ENCODE measurements at places on chromosomes 16 and 17. TPM values are rescaled to one million over a fixed set of nuclear protein-coding genes. Genes with fewer than 3 reads are reported as not detected.

GRCh38 chr17:17354560-17355349 lies 51.6 kb downstream of the NT5M start:
- peak; percentile 70 for DNase-seq

GRCh38 chr16:20393801-20394577 lies 10.5 kb downstream of the PDILT start:
- no peak for DNase-seq

- no peak for DNase-seq
Measured at GRCh38 chr17:51855806-51856205, 302.7 kb downstream of the CA10 start.

GRCh38 chr17:48915459-48916282 lies 7.5 kb downstream of the UBE2Z start:
- peak; percentile 85 for DNase-seq

DNA sequence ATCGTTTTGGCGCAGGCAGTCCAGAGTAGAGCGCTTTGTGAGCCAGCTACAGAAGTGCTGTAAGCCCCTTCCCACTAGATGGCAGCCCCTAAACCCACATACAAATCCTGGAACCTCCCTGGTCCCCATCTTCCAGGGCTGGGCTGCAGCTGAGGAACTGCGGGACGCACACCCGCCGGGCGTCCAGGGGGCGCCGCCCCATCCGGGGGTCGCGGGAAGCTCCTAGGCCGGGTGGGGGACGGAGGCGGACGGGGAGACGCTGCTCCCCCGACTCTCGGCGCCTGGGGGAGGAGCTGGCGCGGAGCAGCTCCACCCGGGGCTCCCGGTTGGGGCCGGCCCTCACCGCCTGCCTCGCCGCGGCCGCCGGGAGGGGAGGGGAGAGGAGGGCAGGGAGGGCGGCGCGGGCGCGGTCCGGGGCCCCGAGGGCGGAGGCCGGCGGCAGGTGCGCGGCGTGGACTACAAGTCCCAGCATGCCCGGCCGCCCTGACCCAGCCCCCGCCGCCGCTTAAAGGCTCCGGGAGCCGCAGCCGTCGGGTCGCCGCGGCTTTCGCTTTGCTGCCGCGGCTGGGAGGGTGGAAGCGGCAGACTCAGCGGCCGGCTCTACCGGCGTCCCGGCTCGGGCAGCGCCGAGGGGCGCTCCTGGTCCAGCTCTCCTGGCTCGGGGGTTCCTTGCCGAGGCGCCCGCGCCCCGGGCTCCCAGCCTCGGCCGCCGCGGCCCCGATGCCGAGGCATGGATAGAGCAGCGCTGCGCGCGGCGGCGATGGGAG lies at the start of gene KSR1:
Gene KSR1 (plus strand): TSS at position 535 of the 767 bp plus-strand sequence. CDS start 196 bp downstream, at position 731.
- DNase-seq: peak; percentile 71

RGS11 gene
- total RNA-seq: not detected

GRCh38 chr16:15961571-15962090 lies 12.2 kb downstream of the ABCC1 start:
- no peak for DNase-seq

DNA sequence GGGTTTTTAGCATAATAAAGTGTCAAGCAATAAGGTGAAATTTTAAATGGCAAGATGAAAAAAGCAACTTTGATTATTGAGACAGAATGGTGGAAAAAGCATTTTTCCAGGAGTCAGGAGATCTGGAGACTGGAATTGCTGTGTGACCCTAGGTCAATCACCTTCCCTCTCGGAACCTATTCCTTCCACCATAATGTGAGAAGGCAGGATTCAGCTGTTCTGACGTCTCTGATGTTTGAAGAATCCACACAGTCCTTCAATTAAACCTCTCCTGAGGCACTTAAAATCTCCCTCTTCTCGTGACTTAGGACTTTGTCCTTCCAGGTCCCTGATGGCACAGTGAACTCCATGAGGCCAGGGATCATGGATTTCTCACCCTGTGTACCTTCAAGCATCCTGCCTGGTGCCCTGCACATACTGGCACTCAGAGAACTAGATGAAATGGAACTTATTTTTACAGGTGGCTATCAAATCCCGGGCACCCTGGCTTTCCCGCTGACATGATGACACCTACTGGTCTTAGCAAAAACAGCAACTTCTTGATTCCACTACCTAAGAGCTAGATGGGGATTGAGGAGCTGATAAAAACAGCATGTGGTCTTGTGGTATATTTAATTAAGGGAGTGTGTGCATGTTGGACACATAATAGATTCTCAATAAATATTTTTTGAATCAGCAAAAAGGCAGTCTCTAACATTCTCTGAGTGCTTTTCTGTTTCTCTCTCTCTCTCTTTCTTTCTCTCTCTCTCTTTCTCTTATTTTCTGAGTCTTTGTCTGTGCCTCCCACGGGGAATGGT lies 2.3 kb upstream of the CCDC182 start:
- DNase-seq: peak; percentile 48

VASN gene
- total RNA-seq: 85.4 TPM

- no peak for DNase-seq
Measured at GRCh38 chr16:78720416-78720815, 621.0 kb downstream of the WWOX start.

PTGES3L gene
- total RNA-seq: 2.1 TPM

CDRT4 gene
- total RNA-seq: not detected

KRTAP9-9 gene
- total RNA-seq: not detected

PEX12 gene
- 4.8 TPM for total RNA-seq

DNA sequence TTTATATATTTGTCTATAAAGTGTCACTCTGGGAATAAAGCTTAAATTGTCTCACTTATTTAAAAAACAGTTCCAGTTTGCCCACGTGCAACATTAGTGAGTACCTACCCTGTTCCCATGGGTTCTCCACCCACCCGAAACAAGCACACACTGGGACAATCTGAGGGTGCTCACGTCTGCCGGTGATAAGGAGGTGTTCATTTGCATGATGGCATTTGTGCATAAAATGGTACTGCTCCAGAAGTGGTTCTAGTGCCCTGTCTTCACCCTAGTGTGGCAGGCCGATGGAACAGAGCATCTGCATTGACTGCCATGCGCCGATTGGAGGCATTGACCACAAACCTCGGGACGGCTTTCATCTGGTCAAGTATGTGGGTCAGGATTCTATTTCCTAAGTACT lies 35.6 kb upstream of the ENDOV start:
- DNase-seq: no peak

GAS2L2 gene
- total RNA-seq: not detected

DNA sequence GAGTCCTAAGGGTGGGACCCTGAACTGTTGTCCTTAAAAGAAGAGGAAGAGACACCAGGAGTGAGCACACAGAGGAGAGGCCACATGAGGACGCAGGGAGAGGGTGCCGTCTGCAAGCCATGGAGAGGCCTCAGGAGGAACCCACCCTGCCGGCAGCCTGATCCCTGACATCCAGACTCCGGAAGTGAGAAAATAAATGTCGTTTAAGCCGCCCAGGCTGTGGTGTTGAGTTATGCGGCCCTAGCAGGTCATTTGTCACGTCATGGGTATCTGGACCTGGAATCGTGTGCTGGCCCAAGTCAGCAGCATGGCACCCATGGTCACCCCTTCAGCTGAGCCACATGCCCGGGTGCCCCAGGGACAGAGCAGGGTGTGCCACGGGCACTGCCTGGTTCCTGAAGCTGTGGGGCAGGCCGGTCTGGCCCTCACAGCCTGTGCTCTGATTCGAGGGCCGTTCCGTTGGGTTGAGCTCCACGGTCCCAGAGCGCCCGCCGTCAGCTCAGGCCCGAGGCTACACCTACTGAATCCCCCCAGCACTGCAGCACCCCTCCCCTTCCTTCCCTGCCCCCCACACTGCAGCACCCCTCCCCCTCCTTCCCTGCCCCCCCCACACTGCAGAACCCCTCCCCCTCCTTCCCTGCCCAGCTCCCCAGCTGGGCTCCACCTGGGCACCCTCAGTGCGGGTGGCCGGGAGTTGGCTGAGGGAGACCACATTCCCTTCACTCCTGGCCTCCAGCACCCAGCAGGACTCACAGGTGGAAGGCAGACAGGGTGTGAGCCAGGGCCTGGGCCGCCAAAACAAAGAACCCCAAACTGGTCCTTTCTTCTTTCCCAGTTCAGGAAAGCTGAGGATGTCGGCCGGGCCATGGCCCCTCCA lies 2.7 kb upstream of the CCDC57 start:
- DNase-seq: peak; percentile 49

GRCh38 chr17:79842136-79842655 lies 3.0 kb upstream of the CBX4 start:
- DNase-seq: no peak
